Aorta (tissue), 5 donors: ENCODE measurements at places on chromosomes 5 and 9. TPM values are rescaled to one million over a fixed set of nuclear protein-coding genes. Genes with fewer than 3 reads are reported as not detected.
A peak's percentile ranks its signal among the peaks of the same experiment; 100 is the strongest.

- no peak for DNase-seq
Observed at GRCh38 chr5:111243318-111243717, 19.1 kb downstream of the CAMK4 start.

DNA sequence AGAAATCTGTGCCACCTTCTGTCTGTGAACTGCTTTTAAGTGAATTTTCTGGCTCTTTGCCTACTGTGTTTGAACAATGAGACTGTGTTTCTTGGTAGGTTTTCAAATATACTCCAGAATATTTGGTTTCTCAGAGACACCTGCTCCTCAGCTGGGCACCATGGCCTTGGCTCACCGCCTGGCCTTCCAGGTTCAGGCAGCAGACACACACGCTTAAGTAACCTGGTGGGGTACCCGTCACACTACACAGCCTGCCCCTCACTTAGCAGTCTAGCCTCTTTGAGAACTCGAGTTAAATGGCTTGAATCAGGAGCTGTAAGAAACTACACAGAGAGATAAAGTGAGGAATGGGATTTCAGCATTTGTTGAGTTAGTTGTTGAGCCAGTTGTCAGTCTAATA lies 530.5 kb downstream of the MTRR start:
- no peak for DNase-seq

- DNase-seq, result no peak
Observed at GRCh38 chr5:37116359-37116758, 132.8 kb downstream of the CPLANE1 start.

DNA sequence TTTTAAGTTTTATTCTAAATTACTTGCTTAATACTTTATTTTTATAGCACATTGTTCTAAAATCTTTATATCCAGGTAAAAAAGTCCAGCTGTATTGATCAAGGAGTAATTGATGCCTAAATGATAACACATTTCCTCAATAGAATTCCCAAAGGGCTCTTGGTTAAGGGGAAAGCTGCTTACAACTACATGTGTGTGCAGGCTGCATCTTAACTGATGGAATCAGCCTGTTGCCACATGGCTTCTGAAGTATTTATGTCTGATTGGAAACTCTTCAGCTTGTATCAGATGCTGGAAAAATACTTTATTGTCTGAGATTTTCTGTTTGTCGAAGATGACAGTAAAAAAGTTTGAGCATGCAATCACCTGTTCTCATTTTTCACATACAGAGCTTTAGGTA lies 182.6 kb downstream of the FBXL7 start:
- DNase-seq, result no peak

DNA sequence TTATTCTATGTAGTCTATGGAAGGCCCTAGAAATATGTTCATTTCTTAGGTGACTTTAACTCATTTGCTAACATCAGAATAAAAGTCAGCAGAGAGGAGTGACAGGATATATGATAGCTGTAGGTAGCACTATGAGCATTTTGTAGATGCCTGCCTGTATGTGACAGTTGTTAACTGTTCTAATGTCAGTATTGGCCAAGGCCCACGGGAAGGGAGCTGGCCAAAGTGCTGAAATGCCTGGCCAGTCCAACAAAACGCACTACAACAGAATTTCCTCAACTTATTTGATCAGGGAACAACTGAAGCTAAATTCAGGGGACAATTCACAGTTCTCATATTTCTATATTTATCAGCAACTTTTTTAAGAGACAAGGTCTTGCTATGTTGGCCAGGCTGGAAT lies 20.8 kb downstream of the SV2C start:
- no peak for DNase-seq

DNA sequence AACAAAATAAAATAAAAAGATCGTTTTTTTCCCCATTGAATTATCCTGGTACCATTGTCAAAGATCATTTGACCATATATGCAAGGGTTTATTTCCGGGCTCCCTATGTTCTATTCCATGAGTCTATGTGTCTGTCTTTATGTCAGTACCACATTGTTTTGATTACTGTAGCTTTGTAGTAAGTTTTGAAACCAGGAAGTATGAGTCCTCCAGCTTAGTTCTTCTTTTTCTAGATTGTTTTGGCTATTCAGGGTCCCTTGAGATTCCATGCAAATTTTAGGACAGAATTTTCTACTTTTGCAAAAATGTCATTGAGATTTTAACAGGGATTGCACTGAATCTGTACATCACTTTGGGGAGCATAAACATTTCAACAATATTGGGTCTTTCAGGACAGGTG lies 18.7 kb upstream of the EEIG1 start:
- DNase-seq, result no peak

Gene RABGAP1
- total RNA-seq, result 100 TPM

Gene PTGDS
- total RNA-seq, result 145 TPM

GRCh38 chr9:121788686-121789366 lies 137.4 kb downstream of the DAB2IP start:
- DNase-seq, result peak; percentile 38

DNA sequence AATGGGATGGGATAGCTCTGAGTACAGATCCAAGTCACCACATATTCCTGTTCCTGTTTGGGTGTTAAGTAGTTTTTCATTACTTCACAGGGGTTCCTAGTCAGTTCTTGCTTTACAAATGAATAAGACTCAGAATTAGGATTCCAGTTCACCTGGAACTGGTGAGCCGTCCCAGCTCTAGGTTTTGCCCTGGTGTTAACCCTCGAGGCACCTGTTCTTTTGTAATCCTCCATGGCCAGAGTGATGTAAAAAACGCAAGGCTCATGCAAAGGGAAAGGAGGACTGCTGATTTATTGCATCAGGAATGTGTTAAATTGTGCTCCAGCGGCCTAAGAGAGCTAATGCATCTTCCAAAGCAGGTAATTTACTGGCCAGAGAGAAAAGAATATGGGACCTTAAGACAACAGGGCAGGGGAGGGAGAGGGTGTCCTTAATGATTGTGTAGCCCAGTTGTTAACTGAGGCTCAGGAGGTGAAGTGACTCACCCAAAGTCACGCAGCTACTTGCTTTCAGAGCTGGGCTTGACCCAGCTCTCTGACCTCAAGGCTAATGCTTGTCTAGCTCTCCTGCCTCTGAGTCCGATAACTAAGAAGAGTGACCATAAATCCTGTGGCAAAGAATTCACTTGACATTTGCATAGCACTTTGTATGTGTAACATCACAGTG lies 70.5 kb downstream of the DMRT2 start:
- DNase-seq, result no peak

- no peak for DNase-seq
Observed at GRCh38 chr9:91177661-91178280, 183.9 kb downstream of the AUH start.

DNA sequence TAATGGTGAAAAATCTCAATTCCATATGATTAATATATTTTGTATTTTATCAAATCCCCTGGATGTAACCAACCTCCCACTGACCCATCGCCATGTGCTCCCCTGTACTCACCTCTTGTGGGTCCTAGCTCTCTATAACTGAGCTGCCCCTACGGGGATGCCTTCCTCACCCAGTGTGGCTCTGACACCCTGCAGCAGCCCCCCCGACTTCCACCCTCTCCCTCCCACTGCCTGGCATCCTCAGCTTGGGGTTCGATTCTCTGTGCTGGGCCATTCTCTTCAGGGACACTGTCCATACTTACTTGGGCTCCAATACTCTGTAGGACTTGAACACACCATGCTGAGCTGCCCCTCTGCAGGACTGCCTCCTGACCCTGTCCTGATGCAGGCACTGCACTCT lies 87.1 kb downstream of the PJA2 start:
- no peak for DNase-seq

- DNase-seq, result no peak
Observed at GRCh38 chr5:38734353-38734752, 111.5 kb upstream of the OSMR start.

Gene GABBR2
- 0.39 TPM for total RNA-seq

Gene C9orf153
- total RNA-seq, result 1.3 TPM

Gene SPINK7
- not detected for total RNA-seq

- DNase-seq, result peak; percentile 52
Observed at GRCh38 chr9:3962971-3963642, 336.8 kb downstream of the GLIS3 start.

Gene ZBED3
- total RNA-seq, result 11.7 TPM

GRCh38 chr5:154063372-154063771 lies 24.6 kb downstream of the MFAP3 start:
- DNase-seq, result no peak

GRCh38 chr5:32193591-32193990 lies 19.5 kb upstream of the GOLPH3 start:
- DNase-seq, result peak; percentile 94

- DNase-seq, result no peak
Observed at GRCh38 chr5:83388608-83389007, 82.9 kb upstream of the VCAN start.

- DNase-seq, result no peak
Observed at GRCh38 chr9:6904371-6904770, 146.6 kb downstream of the KDM4C start.

Gene PRRT1B
- total RNA-seq, result not detected

DNA sequence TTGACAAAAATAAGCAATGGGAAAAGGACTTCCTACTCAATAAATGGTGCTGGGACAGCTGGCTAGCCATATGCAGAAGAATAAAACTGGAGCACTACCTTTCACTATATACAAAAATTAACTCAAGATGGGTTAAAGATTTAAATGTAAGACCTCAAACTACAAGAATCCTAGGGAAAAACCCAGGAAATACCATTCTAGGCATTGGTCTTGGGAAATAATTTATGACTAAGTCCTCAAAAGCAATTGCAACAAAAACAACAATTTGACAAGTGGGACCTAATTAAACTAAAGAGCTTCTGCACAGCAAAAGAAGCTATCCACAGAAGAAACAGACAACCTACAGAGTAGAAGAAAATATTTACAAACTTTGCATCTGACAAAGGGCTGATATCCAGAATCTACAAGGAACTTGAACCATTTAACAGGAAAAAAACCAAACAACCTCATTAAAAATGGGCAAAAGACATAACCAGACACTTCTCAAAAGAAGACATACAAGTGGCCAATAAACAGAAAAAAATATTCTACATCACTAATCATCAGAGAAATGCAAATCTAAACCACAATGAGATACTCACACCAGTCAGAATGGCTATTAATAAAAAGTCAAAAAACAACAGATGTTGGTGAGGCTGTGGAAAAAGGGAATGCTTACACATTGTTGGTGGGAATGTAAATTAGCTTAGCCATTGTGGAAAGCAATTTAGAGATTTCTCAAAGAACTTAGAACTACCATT lies 75.2 kb upstream of the CPEB4 start:
- no peak for DNase-seq

Gene RCL1
- total RNA-seq, result 41.9 TPM

- no peak for DNase-seq
Observed at GRCh38 chr5:31768046-31768445, 129.1 kb downstream of the PDZD2 start.

Gene SLC34A3
- total RNA-seq, result not detected

- DNase-seq, result no peak
Observed at GRCh38 chr5:38453921-38454320, 102.5 kb downstream of the LIFR start.

- no peak for DNase-seq
Observed at GRCh38 chr5:151178777-151179488, 21.4 kb upstream of the ANXA6 start.

GRCh38 chr9:14741369-14741768 lies 18.8 kb upstream of the CER1 start:
- DNase-seq, result no peak

Gene NSUN2
- total RNA-seq, result 45.0 TPM

Gene MTAP
- total RNA-seq, result 28.5 TPM

DNA sequence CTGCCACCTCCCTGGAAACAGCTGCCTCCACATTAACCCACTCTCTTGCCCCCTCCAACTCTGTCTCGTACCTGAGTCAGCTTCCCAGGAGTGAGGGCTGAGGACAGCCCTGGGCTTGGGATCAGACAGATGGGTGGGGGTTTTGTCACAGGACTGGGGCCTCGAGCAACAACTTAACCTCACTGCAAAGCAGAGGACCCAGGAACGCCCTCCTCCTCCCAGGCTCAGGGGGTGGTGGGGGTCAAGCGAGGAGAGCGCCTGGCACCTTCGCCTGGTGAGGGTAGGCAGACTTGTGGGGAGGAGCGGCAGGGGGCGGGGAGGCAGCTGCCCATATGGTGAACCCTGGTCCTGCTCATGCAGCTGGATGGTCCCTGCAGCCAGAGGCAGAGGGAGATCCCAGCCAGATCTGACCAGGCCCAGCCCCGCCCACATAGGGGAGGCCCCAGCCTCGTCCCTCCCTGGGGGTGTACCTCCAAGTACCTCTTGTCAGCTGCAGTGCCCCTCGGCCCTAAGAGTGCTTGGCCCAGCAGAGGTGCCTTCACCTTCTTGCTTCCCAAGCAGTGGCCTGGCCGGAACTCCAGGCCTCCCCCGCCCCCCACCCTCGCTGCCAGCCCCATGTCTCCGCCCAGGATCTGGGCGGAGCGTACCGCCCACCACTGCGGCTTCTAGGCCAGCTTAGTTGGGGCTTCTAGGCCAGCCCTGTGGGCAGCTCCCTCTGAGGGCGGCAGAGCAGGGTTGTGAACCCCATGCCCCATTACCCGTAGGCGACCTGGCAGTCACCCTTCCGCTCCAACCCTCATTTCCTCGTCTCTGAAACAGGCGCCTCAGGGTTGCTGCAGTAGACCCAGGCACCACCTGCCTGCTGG lies at the start of gene SARDH:
SARDH (minus strand) TSS at position 579 of the 866 bp plus-strand sequence. CDS start 4,179 bp downstream, outside the sequence.
- peak; percentile 68 for DNase-seq

GRCh38 chr5:127891942-127892341 lies 188.8 kb downstream of the CCDC192 start:
- DNase-seq, result no peak

Gene SPINK13
- not detected for total RNA-seq

DNA sequence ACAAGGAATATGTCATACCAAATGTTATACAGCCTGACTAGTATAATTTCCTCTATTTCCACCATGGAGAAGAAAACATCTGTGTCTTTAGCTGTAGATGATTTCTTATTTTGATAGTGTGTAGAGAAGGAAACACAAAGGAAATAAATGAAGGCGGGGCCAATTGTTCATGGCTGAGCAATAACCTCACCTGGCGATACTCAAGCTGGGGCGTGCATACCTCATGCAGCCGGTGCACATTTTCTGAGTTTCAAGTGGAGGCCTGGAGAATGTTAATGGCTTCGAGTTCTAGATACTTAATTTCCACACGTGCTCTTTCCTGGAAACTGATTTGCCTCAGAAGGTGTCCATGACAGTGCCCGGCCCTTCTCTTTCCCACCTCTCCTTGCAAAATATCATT lies 127.4 kb upstream of the TAF11L2 start:
- DNase-seq, result no peak

DNA sequence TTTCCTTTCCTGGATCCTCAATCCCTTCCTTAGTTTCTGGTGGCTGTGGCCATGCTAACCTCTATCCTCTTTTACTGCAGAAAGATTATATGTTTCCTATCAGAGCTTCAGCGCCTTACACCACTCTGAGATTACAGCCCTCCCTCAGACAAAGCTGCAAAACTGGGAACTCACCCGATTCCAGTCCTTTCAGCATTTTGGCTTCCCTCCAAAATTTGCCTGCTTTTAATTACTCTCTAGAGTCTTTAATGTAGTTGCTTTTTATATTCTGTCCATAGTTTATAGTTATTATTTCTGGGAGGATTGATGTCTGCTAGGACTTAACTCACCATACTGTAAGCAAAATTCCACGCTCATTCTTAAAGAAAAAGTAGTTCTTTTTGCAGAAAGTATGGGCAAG lies 110.2 kb downstream of the NSG2 start:
- DNase-seq, result no peak

GRCh38 chr5:135193213-135194125 lies 159.4 kb upstream of the PITX1 start:
- DNase-seq, result no peak
